ENCODE measurements at places on chromosomes 3 and 15. TPM values are rescaled to one million over a fixed set of nuclear protein-coding genes. Genes with fewer than 3 reads are reported as not detected.

DNA sequence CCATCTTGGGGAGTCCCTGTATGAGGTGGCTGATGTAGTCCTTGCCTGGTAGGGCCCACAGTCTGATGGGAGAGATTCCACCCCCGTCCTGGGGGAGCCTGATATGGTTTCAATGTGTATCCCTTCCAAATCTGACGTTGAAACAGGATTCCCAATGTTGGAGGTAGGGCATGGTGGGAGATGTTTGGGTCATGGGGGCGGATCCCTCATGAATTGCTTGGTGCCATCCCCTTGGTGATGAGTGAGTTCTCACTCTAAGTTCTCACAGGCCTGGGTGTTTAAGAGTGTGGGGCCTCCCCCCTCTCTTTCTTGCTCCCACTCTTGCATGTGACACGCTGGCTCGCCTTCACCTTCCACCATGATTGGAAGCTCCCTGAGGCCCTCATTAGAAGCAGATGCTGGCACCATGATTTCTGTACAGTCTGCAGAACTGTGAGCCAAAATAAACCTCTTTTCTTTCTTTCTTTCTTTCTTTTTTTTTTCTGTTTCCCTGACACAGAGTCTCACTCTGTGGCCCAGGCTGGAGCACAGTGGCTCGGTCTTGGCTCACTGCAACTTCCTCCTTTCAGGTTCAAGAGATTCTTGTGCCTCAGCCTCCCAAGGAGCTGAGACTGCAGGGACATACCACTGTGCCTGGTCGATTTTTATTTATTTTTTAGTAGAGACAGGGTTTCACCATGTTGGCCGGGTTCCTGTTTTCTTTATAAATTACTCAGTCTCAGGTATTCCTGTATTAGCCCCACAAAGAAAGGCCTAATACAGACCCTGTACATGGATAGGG is 28.6 kb downstream of the ITGA11 start:
- DNase-seq: no peak

GRCh38 chr15:88603885-88604284 is 17.3 kb upstream of the AEN start:
- DNase-seq: no peak

- DNase-seq: no peak
These were observed 334.0 kb upstream of the KCNMB2 start for GRCh38 chr3:178202194-178202593.

DNA sequence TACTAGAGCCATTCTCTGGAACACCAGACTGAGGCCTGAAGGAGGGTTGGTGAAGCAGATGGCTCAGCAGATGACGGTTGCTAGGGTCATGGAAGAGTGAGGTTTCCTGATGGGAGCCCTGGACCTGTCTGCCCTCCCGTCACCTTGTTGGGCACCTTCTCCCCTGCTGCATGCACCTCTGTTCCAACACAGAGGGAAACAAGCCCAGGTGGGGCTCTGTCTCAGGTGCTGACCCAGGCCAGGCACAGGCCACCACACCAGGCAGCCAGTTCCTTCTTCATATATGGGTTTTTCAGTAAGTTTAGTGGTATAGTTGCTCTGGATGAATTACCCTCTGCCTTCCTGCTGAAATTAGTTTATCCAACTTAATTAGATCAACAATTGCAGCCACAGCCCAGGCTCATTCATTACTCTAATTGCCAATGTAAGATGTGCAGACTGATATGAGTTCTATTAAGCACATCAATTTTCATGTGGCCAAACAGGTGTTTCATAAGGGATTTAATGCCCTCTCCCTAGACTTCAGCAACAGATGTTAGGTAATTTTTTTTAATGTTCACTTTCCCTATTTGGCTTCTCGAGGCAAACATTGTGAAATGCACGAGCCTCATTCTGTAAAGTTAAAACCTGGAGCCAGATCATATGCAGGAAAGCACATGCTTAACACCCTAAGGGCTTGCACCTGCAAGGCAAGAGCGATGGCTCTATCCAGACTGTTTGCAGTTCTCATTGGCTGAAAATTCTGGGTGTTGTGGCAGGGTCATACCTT is 174.8 kb downstream of the CHDH start:
- no peak for DNase-seq

GRCh38 chr3:126112531-126113237 is 28.8 kb upstream of the SLC41A3 start:
- DNase-seq: peak; percentile 45

- DNase-seq: no peak
These were observed 7.5 kb upstream of the ALAS1 start for GRCh38 chr3:52190294-52191074.

DNA sequence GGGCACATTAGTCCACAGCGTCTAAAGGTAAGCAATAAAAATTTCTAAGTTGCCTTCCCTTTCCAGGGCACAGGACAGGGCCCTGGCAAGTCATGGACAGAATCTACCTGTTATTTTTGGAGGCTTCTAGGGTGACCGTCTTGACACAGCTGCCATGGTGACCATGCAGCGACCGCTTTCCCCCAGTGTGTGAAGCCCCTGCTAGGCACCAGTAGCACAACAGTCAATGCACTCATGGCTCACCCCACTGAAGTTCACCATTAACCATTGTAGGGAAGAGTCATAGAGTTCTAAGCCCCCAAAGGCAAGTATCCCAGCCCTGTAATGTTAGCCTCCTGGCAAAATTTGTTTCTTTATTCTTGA is 43.8 kb upstream of the SLCO2A1 start:
- no peak for DNase-seq

- no peak for DNase-seq
These were observed 67.2 kb downstream of the EIF4E3 start for GRCh38 chr3:71657831-71658530.

GRCh38 chr15:28167042-28167441 is 67.9 kb upstream of the OCA2 start:
- no peak for DNase-seq

DNA sequence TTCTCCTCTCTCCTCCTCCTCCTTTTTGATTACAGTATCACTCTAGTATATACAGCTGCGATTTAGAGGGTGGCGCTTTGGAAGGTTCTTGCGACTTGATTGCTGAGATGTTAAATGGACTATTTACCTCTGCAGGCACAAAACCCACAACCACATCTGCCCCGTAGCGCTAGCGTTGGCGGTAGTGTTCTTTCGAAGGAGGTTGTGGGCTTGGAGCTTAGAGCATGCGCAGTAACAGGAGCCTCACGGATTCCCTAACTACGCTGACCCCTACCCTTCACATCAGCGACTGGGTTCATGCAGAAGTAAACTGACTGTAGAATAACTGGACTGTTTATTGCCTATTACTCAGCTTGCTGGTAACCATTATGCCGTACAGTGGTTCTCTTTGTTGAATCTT is 58.0 kb downstream of the CGGBP1 start:
- DNase-seq: no peak

DNA sequence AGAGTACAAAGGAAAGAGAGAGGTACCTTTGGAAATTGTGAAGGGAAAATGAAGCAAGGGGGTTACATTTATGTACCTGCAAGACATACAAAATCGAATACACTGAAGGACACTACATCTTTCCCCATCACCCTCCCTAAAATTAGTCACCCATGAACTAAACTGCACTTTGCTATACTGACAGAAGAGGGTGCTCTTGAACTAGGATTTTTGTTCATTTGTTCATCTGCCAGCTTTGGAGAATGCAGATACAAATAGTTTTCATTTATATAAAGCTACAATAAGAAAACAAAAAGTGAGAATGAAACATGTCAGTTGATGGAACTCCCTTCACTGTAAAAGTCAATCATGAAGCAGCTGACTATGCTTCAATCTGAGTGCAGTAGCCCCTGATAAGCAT is 55.7 kb downstream of the PCCB start:
- no peak for DNase-seq

DNA sequence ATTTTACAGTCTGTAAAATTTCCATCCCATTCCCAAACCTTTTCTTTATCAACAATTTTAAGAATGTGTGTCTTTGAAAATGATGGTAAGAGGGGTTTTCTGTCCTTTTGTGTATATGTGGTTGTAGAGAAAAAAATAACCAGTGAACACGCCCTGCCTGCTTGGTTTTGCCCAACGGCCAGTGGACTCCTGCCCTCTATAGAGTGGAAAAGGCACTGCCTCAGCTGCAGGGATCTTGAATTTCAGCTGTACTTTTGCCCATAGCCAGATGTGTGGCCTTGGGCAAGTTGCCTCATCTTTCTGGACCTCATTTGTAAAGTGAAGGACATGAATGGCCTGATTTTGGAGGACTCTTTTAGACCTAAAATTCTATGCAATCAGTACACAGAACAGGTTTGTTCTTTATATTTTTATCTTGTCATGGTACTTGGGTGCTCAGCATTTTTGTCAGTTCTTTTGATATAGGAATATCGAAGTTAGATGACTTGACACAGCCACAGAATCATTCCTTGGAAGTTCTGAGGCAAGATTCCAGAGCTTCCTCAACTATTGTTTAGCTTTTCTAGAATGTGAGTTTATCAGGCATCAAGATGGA is 81.0 kb downstream of the CLDN11 start:
- no peak for DNase-seq

- no peak for DNase-seq
These were observed 340 bp downstream of the TMEM44 start for GRCh38 chr3:194632809-194633348.

GRCh38 chr3:107589454-107589853 is 66.7 kb downstream of the BBX start:
- no peak for DNase-seq

- no peak for DNase-seq
These were observed 848 bp upstream of the CADPS start for GRCh38 chr3:62876064-62876463.

GRCh38 chr3:29333576-29333975 is 52.7 kb downstream of the RBMS3 start:
- DNase-seq: no peak

DNA sequence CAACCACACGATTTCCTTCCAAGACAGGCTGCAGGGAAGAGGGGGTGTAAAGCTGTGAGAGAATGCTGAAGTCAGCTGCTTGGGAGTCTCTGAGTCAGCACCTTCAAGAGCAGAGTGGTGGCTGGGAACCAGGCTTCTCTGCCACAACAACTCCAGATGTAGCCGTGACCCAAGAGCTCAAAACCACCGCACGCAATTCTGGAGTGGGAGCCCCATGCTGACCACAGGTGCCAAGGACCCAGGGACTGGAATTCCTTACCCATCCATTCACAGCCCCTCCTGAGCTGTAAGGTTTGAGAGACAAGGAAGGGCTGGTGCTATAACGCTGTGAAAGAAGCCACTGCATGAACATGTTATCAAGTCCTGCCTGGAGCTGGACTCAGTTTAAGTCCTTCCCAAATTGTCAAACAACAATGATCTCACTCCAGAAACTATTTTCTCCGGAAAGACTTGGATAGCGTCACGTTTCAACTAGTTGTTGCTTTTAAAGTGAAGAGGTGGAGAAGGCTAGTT is 61.4 kb downstream of the UMPS start:
- DNase-seq: no peak

DNA sequence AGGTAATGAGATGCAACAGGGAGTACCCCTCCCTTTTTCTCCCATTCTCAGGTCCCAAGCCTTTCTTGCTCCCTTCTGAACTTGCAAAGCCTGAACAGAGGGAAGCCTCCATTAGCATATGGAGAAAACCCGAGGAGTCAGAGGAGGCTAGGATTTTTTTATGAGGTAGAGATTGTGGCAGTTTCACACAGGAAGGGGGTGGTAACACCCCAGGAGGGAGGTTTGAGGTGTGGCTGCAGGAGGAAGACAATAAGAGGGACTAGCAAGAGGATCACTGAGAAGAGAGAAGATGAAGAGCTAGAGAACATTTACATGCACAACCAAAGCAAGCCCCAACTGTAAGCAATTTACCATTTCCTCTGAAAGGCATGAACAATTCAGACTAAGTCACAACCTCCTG is 322.7 kb downstream of the SV2B start:
- DNase-seq: no peak

DNA sequence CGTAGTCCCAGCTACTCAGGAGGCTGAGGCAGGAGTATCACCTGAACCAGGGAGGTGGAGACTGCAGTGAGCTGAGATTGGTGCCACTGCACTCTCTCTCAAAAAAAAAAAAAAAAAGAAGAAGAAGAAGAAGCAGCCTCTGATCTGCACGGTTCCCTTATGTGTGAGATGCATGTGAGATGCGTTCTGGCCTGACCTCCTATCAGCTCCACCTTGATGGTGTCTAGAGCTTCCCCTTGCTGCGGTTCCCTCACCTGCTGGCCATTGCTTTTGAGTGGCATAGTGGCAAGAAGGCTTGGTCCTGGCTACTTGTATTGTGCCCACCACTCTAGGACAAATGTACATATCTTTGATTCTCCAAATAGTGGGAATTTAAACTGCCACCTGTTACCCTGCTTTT is 49.4 kb upstream of the CFAP161 start:
- no peak for DNase-seq

- no peak for DNase-seq
These were observed 183.8 kb downstream of the THRB start for GRCh38 chr3:24310887-24311286.

GRCh38 chr15:29361560-29361959 is 91.9 kb upstream of the NSMCE3 start:
- DNase-seq: no peak

DNA sequence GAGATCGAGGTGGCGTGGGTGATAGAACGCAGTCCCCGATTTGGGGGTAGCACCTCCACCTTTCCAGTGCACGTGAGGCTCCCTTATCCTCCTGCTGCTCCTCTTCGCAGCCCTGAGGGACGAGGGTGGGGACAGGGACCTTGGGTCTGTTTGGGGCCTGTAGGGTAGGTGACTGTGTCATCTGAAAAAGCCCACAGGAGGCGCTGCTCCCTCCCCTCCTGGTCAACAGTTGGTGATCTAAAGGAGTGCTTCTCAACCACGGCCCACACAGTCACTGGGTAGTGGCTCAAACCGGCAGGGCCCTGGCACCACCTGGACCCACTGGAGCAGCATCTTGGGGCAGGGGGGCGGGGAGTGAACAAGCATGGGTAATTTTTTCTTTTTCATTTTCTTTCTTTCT is 7.1 kb downstream of the LRRK1 start:
- DNase-seq: no peak

The ACAD11 gene
- total RNA-seq: 9.3 TPM

The PROK2 gene
- total RNA-seq: 7.2 TPM

The UBA7 gene
- total RNA-seq: 105 TPM

The HYKK gene
- total RNA-seq: 0.56 TPM

The KBTBD8 gene
- total RNA-seq: 24.5 TPM

The NR1I2 gene
- total RNA-seq: not detected

The FRMD5 gene
- total RNA-seq: not detected

The CORO2B gene
- not detected for total RNA-seq

All from natural killer cell treated with Interleukin-12 subunit alpha and Interleukin-12 subunit beta and Interleukin-15 and Interleukin-18, amount 100 ng/mL, for 72 hours (primary cell).